ENCODE measurements at places on chromosomes 6 and 20. TPM values are rescaled to one million over a fixed set of nuclear protein-coding genes. Genes with fewer than 3 reads are reported as not detected.

DDX27 gene
- 21.5 TPM for polyA plus RNA-seq

GSTA2 gene
- 4.9 TPM for polyA plus RNA-seq

BPIFB2 gene
- polyA plus RNA-seq: 3.3 TPM

SLC2A4RG gene
- 40.1 TPM for polyA plus RNA-seq

SOX18 gene
- 6.2 TPM for polyA plus RNA-seq

TCP11 gene
- polyA plus RNA-seq: not detected

NNAT gene
- 8.2 TPM for polyA plus RNA-seq

STX16 gene
- 38.0 TPM for polyA plus RNA-seq

FAM83C gene
- polyA plus RNA-seq: 6.5 TPM

SPATS1 gene
- not detected for polyA plus RNA-seq

FKBP1C gene
- polyA plus RNA-seq: 1.7 TPM

FAM83D gene
- 2.3 TPM for polyA plus RNA-seq

CLVS2 gene
- 0.03 TPM for polyA plus RNA-seq

SLC17A4 gene
- not detected for polyA plus RNA-seq

PSORS1C1 gene
- 3.1 TPM for polyA plus RNA-seq

MEP1A gene
- not detected for polyA plus RNA-seq

CEP57L1 gene
- polyA plus RNA-seq: 4.5 TPM

RIPOR2 gene
- 2.0 TPM for polyA plus RNA-seq

TOMM34 gene
- polyA plus RNA-seq: 14.4 TPM

TCF21 gene
- polyA plus RNA-seq: 3.2 TPM

BMP5 gene
- polyA plus RNA-seq: 0.25 TPM

FOXQ1 gene
- polyA plus RNA-seq: 11.7 TPM

CCR6 gene
- polyA plus RNA-seq: not detected

WDR27 gene
- polyA plus RNA-seq: 22.8 TPM

CNKSR3 gene
- polyA plus RNA-seq: 5.9 TPM

GJA1 gene
- 7.6 TPM for polyA plus RNA-seq

ATP6V1G2 gene
- polyA plus RNA-seq: 3.7 TPM

IFNGR1 gene
- polyA plus RNA-seq: 23.5 TPM

CALHM5 gene
- polyA plus RNA-seq: 0.15 TPM

GPR63 gene
- 0.33 TPM for polyA plus RNA-seq

GTSF1L gene
- polyA plus RNA-seq: not detected

PROKR2 gene
- not detected for polyA plus RNA-seq

FAM162B gene
- 1.4 TPM for polyA plus RNA-seq

SLC17A3 gene
- not detected for polyA plus RNA-seq

ACTL10 gene
- 2.4 TPM for polyA plus RNA-seq

PHF20 gene
- polyA plus RNA-seq: 27.3 TPM

ENPP4 gene
- 3.8 TPM for polyA plus RNA-seq

TBXT gene
- polyA plus RNA-seq: not detected

FRS3 gene
- polyA plus RNA-seq: 4.1 TPM

ZMYND8 gene
- 9.2 TPM for polyA plus RNA-seq

NKX2-2 gene
- 0.18 TPM for polyA plus RNA-seq

SLC22A16 gene
- polyA plus RNA-seq: 0.31 TPM

SALL4 gene
- not detected for polyA plus RNA-seq

SLPI gene
- 420 TPM for polyA plus RNA-seq
